ENCODE measurements at places on chromosomes 6 and 20.
A peak's percentile ranks its signal among the peaks of the same experiment; 100 is the strongest.

GRCh38 chr6:140071601-140072062, 697.2 kb upstream of the CITED2 start:
- no peak for DNase-seq

DNA sequence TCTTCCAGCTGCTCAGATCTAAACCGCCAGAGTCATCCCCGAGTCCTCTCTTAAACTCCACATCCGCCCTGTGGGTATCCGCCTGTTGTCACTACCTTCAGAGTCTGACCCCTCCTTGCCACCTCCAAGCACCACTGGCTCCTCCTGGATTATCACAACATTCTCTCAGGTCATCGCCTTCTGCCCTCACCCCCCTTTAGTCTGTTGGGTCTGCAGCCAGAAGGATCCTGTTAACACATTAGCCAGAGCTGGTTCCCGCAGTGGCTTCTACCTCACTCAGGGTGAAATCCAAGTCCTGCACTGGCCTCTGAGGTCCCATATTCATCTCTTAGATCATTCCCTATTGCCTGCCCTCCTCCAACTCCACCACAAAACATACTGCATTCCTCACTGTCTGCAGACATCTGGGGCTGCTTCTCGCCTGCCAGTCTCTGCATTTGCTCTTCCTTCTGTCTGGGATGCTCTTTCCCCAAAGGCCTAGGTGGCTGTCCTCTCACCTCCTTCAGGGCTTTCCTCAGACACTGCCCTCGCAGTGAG, 34.1 kb downstream of the TNXB start:
- no peak for DNase-seq

- no peak for DNase-seq
Observed at GRCh38 chr6:25623879-25624278, 28.1 kb upstream of the SCGN start.

GRCh38 chr6:97141756-97142155, 141.3 kb downstream of the MMS22L start:
- no peak for DNase-seq

DNA sequence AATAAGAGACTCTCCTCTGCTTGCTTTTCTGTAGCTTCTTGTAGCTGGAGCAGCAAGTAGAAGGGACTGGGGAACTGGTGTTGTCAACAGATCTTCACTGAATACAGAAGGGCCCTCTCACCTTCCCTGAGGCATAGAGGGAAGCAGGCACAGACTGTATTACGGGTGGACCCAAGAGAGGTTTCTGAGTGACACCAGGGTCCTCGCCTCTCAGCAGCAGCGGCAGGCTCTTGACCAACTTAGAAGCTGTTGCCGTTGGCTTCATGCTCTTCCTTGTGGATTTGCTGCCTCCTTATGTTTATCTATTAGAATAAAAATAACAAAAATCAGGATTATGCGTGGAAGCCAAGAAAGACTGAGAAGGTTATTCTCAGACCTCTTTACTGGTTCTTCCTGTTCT, 31.7 kb downstream of the GFRA4 start:
- DNase-seq, result no peak

DNA sequence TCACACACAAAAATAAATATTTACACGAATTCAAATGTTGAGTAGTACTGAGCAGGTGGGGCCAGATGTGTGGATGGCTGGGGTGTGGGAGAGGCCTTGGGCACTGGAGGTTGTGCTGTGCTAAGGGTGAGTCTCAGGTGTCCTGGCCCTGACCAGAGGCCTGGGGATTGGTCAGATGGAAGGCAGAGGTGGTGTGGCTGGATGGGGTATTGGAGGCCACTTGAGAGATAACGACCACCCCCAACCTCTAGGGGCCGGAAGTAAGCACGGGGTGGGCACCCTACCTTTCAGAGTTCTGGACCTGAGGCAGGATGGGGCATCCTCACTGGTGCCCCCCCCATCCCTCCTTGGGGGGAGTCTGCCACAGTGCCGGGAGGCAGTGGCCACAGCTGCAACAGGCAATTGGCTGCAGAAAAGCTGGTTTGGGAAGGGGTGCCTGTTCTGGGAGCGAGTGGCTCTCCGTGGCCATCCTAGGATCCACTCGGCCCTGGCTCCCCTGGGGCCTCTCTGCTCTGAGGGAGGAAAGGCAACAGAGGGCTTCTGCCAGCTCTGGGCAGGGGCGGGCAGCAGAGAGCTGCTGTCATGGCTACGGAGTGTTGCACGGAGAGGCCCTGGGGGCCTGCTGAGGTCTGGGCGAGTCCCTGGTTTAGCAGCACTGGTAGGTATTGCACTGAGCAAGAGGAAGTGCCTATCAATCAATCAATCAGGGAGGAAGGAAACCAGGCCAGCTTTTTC, 87.6 kb downstream of the ASXL1 start:
- DNase-seq, result no peak

GRCh38 chr20:40591119-40591518, 97.9 kb downstream of the MAFB start:
- no peak for DNase-seq

DNA sequence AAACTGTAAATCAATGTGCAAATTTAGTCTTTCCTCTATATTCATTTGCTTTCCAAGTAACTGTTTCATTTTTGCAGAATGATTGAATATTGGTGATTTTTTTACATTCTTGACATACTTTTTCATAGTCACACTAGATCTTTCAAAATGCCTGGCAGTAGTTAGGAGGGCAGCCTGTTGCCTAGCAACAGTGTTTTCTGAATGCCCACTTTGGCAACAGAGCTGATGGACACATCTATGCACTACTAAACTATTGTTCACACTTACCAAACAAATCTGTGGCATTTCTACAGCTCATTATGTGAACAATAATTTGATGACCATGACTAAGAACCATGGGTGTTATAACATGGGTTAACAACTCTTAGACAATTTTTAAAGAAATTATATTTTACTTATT, 438.0 kb upstream of the IMPG1 start:
- no peak for DNase-seq

DNA sequence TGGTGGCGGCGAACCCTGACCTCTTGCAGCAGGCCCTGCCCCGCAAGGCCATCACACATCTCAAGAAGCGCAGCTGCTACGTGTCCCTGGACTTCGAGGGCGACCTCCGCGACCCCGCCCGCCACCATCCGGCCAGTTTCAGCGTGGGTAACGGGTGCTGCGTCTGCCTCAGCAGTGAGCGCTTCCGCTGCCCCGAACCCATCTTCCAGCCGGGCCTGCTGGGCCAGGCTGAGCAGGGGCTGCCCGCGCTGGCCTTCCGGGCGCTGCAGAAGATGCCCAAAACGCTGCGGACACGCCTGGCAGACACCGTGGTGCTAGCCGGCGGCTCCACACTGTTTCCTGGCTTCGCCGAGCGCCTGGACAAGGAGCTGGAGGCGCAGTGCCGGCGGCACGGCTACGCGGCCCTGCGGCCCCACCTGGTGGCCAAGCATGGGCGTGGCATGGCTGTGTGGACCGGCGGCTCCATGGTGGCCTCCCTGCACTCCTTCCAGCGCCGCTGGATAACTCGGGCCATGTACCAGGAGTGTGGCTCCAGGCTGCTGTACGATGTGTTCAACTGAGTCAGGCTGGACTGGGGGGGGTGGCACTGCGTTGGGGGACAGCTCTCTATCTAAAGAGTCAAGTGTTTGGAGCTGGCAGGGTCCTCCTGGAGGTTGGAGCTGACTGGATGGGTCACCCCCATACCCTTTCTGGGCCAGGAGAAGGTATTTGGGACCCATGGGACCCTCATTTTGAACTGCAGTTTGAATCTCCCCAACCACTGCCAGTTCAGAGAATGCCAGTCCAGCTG, 1.1 kb downstream of the ACTL10 start:
- DNase-seq, result peak; percentile 73

All from stimulated activated CD8-positive, alpha-beta memory T cell treated with anti-CD3 and anti-CD28 coated beads, Interleukin-2, amount 100 ng/mL, for 48 hours (primary cell).